ENCODE measurements at places on chromosomes 16 and 17. TPM values are rescaled to one million over a fixed set of nuclear protein-coding genes. Genes with fewer than 3 reads are reported as not detected.

DNA sequence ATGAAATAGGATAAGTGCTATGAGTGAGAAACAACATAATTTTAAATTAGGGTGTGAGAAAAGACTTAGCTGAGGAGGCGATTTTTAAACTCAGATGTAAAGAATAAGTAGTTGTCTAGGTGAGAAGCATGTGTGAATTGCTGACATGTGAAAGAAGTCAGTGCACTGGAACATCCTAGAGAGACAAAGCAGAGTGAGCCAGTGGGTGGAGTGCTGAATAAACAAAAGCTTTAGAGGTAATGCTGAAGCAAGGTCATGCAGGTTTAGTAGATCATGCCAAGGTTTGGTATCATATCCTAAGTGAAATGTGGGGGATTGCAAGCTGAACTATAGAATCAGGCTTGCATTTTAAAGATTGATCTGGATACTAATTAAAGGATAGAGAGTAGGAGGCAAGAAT is 89.4 kb downstream of the KIF2B start:
- DNase-seq: no peak

- no peak for DNase-seq
Observed at GRCh38 chr16:84246679-84247077, 6.9 kb upstream of the KCNG4 start.

DNA sequence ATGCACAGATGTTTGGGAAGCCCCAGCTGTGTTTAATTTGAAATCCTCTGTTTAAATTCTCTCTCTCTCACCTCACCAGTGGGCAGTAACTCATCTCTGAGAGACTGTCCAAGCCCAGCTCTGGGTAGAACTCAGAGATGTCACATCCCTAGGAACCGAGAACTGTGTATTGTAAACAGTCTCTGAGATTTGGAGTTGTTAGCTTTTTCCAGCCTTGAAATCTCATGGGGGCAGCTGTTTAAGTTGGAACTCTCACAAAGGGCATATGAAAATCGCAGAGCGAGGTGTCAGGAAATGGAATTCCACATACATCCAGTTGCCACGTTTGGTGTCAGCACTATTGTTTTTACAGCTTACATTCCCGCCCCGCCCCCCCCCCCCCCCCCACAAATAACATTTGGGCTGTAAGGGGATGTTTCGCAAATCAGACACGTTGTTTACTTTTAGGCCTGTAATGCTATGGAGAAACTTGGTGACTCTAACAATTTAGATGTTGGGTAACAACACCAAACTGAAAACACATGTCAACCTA is 34.3 kb downstream of the VPS35L start:
- peak; percentile 83 for DNase-seq

- DNase-seq: no peak
Observed at GRCh38 chr17:57859601-57860413, 10.0 kb upstream of the MRPS23 start.

DNA sequence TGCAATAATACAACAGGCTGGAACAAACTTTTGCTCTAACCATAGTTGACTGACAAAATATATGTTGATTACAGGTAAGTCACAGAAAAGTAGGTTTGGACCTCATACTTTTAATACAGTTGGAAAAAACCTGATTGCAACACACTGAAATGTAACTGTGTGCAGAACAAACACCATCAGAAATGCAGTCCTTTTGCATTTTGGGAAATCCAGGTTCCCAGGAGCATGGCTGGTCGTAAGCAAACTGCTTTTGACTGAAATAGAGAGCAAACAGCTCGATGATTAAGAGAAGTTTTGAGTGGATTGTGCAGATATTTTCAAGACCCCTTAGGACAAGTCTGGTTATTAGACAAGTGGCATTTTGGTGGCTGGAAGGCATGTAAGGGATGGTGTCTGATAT is 8.0 kb downstream of the IGF2BP1 start:
- no peak for DNase-seq

- no peak for DNase-seq
Observed at GRCh38 chr17:50549256-50549941, 2.4 kb downstream of the SPATA20 start.

GRCh38 chr17:79706931-79707850 is 23.6 kb upstream of the ENPP7 start:
- DNase-seq: no peak

DNA sequence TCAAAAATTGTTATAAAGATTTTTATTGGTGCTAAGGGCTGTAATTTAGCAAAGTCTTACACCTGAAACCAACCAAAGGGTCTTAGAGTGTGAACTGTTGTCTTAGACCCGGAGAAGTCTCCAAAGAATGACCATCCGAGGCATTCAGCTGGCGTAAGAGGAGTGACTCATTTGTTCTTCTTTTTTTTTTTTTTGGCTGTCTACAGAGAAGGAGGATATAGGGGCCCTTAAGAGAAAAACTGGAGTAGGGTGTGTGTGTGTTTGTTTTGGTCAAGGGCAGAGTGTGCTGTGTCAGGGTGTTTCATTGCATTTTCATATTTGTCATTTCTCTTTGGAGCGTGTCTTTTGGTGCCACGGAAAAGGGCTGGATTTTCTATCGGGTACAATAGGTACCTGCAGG is 508.0 kb downstream of the WWOX start:
- no peak for DNase-seq

ANKFN1 gene
- not detected for total RNA-seq

All from lung microvascular endothelial cell (primary cell).